Stimulated activated CD8-positive, alpha-beta memory T cell treated with anti-CD3 and anti-CD28 coated beads, Interleukin-7, amount 100 ng/mL, for 1 hour (primary cell): ENCODE measurements at places on chromosomes 6 and 20.

GRCh38 chr6:108157234-108157980, 8.4 kb upstream of the NR2E1 start:
- DNase-seq, result no peak

- no peak for DNase-seq
Observed at GRCh38 chr20:19047951-19048296, 164.5 kb upstream of the SLC24A3 start.

GRCh38 chr6:102149191-102149590, 755.7 kb downstream of the GRIK2 start:
- no peak for DNase-seq

- no peak for DNase-seq
Observed at GRCh38 chr6:17207281-17207680, 73.9 kb upstream of the RBM24 start.

DNA sequence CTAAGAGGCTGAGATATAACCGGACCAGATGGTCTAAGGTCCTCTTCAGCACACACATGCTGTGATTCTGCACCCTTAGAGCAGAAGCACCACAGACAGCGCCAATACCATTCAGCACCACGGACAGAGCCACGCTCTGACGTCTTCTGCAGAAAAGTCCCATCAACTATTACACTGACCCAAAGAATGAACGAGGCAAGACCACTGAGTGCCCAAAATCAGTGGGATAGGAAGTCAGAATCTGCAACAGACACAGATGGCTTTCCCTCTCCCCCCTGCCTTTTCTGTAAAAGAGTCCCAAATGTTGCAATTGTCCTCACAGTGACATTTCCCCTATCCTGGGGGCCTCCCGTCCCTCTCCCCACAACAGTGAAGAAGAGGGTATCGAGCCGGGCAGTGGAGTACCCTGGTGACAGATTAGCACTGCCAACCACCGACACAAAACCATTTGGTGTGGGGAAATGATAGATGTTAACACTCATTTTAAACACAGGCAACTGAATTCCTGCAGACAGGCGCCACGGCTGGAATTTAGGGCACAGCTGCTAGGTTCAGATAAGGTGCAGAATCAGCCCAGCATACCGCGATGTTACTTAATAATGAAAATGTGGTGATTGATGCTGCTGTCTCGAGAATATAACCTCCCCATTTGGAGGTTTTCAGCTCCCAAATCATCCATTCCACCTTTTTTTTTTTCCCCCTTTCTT, 66.6 kb upstream of the CTNNBL1 start:
- no peak for DNase-seq

- no peak for DNase-seq
Observed at GRCh38 chr20:54570561-54570960, 95.2 kb downstream of the DOK5 start.

- DNase-seq, result no peak
Observed at GRCh38 chr20:36585410-36586125, 12.2 kb downstream of the TGIF2 start.

- no peak for DNase-seq
Observed at GRCh38 chr6:165059032-165059431, 250.4 kb downstream of the C6orf118 start.

- DNase-seq, result no peak
Observed at GRCh38 chr20:36175475-36175995, 21.0 kb downstream of the EPB41L1 start.

DNA sequence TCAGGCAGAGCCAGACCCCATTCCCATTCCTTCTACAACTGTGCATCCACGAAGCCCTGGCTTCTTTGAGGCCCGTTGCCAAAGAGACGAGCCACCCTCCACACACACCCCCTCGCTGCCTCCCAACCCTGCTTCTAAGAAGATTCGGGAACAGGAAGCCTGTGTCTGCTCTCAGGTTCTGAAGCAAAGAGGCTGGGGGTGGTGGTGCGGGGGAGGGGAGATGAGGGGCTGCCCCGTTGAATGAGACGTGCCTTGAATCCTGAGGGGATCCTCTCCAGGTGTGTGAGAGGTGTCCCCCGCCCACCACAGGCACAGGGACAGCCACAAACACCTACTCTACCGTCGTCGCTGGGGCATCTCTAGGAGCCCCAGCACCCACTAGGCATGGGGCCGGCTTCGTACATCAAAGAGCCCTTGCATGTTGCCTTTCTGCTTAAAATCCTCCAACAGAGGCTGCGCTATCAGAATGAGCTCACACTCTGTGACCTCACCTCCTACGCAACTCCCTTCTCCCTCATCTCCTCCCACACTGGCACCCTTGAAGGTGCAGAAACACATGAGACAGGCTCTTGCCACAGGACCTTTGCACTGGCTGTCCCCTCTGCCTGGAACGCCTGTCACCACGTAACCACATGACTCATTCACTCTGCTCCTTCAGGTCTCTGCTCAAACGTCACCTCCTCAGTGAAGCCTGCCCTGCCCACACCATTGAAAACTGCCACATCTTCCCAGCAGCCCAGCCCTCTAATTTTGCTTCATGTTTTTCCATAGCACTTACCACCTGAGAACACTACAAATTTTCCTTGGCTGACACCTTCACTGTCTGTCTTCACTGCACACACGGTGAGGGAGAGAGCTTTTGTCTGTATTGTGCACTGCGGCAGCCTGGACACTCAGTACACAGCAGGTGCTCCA, 58.5 kb downstream of the PREX1 start:
- peak; percentile 71 for DNase-seq

GRCh38 chr6:159169557-159170332, 545 bp downstream of the FNDC1 start:
- no peak for DNase-seq

DNA sequence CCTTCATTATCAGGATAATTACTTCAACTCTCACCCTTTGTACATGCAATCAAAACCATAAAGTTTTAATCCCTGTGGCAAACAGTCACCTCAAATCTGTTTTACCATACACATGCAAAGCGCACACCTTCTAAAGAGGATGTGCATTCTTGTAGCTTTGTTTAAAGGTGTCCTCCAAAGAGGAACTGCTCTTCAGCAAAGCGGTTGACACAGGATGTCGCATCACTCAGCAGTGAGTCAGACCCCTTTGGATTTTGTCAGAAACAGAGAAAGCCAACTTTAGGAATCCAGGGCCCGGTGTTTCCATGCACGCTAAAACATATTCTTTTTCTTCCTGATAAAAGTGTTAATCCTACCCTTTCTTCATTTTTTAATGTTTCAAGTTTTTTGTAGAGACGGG, 268.3 kb upstream of the ARID1B start:
- no peak for DNase-seq
